PC-9 (cell line): ENCODE measurements at places on chromosomes 1 and 21. TPM values are rescaled to one million over a fixed set of nuclear protein-coding genes. Genes with fewer than 3 reads are reported as not detected.

CHRM3 gene
- 3.2 and 6.1 TPM in 2 replicates for total RNA-seq

DNA sequence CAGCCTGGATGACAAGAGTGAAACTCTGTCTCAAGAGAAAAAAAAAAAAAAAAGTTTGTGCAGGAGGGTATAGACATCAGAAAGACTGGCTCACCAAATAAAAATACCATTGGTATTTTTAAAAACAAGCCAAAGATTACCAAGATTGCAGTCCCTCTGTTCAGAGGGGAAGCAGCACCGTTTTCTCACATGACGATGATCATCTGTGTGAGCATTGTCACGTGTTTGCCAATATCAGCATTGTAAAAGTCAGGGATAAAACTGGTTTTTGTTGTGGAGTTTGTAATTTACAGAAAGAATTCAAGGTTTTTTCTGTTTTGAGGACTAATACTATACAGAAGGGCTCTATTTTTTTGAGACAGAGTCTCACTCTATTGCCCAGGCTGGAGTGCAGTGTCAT lies 26.5 kb downstream of the ZNF362 start:
- DNase-seq, result no peak

GRCh38 chr1:156488566-156489165 lies 11.9 kb downstream of the MEF2D start:
- peak; percentile 78 for DNase-seq

- DNase-seq, result peak; percentile 91
These were observed 46.3 kb upstream of the ATP1B1 start for GRCh38 chr1:169060043-169060722.

WDR64 gene
- total RNA-seq, result not detected in 2 replicates

RGS1 gene
- not detected in 2 replicates for total RNA-seq

TAS1R1 gene
- total RNA-seq, result not detected in 2 replicates

DNA sequence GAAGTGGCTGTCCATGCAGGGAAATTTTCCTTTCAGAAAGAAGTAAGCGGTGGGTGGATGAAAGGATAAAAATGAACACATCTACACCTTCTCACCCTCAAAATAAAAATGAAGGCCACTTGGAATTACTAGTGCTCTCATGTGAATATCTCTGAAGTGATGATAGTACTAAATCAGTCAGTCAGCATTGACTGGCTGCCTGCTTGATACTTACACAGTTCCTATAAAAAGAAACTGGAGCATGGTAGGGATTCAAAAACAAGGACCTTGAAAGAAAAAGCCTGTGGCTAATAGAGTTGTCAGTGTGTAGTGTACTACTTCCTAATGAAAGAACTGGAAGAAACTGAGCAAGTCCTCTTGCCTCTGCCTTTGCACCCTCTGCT lies 239.7 kb downstream of the HLX start:
- DNase-seq, result no peak

- DNase-seq, result no peak
These were observed 10.0 kb upstream of the OVAAL start for GRCh38 chr1:180548686-180549317.

ADAM30 gene
- total RNA-seq, result not detected in 2 replicates

- no peak for DNase-seq
These were observed 13.3 kb downstream of the RBBP5 start for GRCh38 chr1:205108464-205108863.

DNA sequence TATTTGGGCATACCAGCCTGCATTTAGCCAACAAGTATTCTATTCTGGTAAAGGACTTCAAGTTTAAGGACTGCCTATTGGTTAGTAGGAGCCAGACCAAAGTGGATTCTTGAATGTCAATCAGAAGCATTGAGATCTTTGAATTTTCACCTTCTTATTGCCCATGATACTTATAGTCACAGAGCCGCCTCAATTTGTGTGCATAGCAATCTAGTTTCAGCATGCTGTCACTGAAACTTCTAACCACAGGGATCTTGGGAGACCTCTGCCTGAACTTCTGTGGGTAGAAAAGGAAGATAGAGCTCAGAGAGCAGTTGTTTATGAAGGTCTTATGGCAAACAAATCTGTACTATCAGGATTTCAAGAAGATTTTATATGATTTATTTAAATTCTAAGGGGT lies 501.4 kb upstream of the USP24 start:
- no peak for DNase-seq

- DNase-seq, result no peak
These were observed 974 bp downstream of the ACTN2 start for GRCh38 chr1:236687273-236687672.
